ENCODE measurements at places on chromosomes 16 and 17.

- no peak for ATAC-seq
Measured at GRCh38 chr17:79033046-79033616, 9.2 kb downstream of the C1QTNF1 start.

DNA sequence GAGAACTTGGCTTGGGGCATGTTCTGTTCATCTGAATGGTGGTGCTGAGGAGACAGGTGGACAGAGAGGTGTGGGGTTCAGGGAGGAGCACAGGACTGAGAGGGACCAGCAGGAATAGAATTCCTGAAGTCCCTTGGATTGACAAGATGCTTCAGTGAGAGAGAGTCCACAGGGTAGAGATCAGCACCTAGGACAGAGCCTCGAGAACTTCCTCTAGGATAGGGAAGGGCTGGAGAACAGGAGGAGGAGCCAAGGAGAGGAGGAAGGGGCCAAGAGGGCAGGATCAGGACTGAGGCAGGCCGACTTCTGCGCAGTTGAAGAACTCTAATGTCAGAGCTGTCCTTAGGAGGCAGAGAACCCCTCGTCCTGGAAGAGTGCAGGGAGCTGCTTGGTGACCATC is 138.4 kb downstream of the PRKCB start:
- ATAC-seq, result no peak

DNA sequence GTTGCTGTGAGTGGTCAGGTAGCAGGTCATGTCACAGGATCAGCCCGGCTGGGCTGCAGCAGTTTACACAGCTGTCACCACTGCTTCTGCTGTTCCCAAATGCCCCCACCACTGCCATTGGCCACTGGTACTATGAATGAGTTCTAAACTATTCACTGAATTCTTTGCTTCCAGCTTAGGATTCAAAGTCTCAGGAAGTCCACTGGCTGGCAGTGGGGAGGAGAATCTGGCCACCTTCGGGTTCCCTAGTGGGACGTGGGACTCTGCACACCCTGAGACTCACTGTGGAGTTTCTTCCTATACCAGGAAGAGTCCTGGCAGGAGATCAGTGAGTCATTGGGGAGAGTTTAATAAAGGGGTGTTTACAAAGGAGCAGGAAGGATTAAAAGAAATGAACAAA is 6.9 kb downstream of the MT1X start:
- no peak for ATAC-seq

DNA sequence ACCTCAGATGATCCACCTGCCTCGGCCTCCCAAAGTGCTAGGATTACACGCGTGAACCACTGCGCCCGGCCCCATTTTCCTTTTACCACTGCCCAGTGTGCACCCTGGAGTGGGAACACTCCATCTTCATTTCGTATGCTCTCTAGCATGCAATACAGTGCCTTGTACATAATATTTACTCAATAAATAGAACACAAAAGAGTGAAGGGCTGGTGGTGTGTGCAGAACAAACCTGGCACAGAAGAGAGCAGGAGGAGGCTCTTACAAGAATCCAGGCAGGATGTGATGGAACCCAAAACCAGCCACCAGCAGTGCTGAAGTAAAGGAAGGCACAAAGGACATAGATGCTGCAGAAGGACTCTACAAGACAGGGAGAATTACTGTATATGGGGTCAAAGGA is 7.3 kb downstream of the KRT37 start:
- no peak for ATAC-seq

- no peak for ATAC-seq
Measured at GRCh38 chr16:25080420-25081131, 31.0 kb upstream of the LCMT1 start.

DNA sequence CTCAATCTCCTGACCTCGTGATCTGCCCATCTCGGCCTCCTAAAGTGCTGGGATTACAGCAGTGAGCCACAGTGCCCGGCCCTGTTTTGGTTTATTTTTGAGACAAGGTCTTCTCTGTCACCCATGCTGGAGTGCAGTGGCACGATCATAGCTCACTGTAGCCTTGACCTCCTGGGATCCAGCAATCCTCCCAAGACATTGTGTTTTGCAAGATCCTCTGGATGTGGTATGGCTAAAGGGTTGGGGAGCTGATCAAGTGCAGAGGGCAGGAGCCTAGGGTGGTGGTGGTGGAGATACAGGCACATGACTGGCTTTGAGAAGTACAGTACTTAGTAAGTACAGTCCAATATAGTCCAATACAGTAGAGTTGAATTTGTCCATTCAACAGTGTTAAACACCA is 16.6 kb upstream of the TNS4 start:
- no peak for ATAC-seq

- ATAC-seq, result no peak
Measured at GRCh38 chr16:73890186-73891128, 406.2 kb upstream of the PSMD7 start.

- peak; percentile 62 for ATAC-seq
Measured at GRCh38 chr17:3965118-3965800, 1.0 kb upstream of the ATP2A3 start.

DNA sequence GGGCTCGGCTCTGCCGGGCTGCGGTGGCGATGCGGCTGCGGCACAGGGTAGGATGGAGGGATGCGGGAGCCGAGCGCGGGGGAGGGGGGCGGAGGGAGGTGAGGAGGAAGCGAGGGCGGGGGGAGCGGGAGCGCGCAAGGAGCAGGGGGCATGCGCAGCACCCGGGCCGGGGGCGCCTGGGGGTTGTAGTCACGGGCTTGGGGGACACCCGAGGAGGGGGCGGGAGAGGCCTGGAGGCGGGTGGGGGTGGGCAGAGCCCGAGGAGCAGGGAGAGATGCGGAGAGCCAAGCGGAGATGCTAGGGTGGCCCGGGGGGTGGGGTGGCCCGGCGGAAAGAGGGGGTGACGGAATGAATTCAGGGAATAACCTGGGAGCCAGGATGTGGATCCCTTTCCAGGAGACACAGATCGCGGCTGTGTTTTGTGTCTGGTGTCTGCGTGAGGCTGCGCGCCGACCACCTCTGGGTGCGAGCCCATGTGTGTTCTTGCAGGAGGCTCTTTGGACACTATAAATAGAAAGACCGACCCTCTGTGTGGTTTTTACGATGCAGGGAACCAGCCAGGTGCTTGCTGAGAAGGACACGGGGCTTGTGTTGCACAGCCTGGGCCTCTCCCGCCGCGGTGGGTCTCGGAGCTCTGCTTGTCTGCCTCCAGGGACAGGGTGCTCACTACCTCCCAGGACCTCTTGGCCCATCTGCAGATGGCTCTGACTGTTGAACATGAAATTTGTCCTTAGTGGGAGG is at the start of gene STX1B:
STX1B (minus strand) TSS at position 54 of the 741 bp plus-strand sequence. CDS start 242 bp downstream, outside the sequence.
- no peak for ATAC-seq

DNA sequence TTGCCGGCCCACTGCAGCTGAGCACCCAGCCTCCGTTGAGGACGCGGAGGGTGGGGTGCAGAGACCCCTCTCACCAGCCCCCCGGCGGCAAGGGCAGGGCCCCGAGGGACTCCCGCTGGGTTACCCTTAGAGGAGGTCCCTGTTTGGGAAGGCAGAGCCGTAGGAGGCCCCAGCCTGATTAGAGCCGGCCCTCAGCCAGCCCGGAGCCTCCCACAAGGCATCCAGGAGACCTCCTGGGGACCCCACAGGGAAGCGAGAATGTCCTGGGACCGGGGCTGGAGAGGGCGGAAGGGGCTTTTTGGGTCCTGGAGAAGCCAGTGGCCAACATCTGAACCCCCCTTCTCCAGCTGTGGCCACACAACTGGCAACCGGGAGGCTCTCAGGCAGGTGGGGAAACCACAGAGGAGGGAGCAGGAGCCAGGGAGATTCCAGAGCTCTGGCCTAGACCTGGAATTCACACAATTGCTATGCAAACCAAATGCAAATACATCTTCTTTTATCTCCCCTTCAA is 21.7 kb upstream of the SP6 start:
- no peak for ATAC-seq

GRCh38 chr16:49486400-49486799 is 112.8 kb downstream of the C16orf78 start:
- no peak for ATAC-seq

- no peak for ATAC-seq
Measured at GRCh38 chr17:4968486-4969046, 949 bp upstream of the SPAG7 start.

DNA sequence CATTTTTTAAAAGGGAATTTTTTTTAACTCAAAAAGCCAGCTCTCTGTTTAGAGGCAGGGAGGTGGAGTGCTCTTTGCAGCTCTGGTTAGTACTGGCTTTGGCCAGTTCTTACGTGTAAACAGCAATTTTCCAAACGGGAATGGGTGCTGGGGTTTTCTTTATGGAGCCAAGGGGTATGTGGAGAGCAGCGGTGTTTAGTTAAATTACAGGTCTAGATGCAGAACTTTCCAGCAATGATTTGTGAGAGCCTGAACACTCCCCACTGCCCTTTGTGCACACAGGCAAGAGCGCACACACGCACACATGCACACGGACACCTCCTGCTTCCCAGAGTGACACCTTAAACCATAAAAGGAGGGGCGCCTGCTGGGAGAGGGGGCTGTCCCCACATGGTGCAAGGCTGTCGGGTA is 140.2 kb downstream of the MSI2 start:
- no peak for ATAC-seq

- ATAC-seq, result no peak
Measured at GRCh38 chr16:19901164-19901563, 16.5 kb upstream of the GPRC5B start.

DNA sequence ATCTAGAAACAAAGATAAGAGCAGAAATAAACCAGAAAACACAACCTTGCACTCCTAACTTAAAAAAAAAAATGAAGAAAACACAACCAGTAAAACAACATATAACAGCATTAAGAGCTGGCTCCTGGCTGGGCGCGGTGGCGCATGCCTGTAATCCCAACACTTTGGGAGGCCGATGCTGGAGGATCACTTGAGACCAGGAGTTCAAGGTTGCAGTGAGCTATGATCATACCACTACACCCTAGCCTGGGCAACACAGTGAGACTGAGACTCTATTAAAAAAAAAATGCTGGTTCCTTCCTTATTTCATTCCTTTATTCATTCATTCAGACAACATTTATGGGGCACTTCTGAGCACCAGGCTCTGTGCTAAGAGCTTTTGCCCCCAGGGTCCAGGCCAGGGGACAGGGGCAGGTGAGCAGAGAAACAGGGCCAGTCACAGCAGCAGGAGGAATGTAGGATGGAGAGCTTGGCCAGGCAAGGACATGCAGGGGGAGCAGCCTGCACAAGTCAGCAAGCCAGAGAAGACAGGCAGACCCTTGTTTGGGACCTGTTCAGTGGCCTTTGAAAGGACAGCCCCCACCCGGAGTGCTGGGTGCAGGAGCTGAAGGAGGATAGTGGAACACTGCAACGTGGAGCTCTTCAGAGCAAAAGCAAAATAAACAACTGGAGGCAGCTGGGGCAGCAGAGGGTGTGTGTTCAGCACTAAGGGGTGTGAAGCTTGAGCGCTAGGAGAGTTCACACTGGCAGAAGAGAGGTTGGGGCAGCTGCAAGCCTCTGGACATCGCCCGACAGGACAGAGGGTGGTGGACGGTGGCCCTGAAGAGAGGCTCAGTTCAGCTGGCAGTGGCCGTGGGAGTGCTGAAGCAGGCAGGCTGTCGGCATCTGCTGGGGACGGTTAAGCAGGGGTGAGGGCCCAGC is 2.6 kb downstream of the STH start:
- peak; percentile 4 for ATAC-seq

DNA sequence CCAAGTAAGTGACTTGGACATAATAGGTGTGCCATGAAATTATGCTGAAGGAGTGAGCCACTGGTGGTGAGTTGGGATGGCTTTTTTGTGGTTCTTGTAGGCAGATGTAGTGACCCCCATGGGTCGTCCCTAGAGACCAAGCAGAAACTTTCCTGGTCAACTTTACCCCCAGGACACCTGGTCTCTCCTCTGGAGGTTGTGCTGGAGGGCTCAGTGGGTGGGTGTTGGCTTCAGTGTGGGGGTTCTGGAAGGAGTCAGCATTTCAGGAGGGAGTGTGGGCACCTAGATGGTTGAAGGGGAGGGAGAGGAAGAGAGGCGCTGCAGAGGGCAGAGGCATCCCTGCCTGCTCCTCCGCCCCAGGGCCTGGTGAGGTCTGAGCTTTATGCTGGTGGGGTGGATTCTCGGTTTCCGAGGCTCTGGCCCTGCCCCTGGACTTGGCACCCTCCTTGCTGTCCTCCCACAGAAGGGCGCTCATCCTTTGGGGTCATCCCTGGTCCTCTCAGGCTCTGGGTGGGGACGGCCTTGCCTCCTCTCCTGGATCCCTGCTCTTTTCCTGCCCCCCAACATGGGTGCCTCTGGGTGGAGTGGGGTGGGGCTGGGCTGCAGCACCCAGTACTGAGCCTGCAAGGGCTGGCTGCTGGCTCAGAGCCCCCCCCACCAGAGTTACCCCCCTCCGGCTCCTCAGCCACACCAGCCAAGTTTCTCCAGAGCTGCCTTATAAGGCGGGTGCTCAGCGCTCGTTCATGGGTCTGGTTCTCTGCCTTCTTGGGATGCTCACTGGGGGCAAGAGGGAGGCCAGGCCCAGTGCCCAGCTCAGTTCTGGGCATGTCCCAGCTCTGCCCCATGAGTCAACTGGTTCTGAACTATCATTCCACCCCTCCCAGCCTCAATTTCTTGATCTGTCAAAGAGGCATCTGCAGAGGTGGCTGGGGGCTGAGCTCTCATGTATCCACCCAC is 266.8 kb downstream of the SEC14L1 start:
- ATAC-seq, result no peak

- ATAC-seq, result no peak
Measured at GRCh38 chr16:15517743-15518377, 83.5 kb downstream of the BMERB1 start.

DNA sequence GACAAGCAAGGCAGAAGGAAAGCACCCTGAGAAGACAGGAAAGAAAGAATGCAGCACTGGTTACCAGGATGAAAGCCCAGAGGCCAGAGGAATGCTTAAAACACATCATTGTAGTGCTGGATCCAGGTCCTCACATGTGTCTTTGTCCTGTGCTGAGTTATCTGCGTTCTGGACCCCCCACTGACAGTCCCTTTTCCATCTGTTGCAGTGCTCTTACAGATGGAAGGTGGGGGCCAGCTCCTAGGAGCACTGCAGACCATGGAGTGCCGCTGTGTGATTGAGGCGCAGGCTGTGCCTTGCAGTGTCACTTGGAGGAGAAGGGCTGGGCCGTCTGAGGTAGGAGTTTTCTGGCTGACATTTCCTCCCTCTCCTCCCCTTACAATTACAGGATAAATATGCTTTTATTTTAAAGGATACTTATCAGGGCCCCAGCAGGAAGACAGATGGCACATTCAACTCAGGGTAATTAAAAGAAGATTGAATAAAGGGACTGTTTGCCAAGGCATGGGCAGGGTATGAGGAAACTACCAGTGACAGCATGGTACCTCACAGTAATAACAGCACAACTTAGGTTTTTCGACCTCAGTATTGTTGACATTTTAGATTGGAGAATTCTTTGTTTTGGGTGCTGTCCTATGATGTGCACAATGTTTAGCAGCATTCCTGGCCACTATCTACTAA is 3.0 kb downstream of the EME1 start:
- no peak for ATAC-seq

GRCh38 chr16:46908540-46909372 is 24.6 kb downstream of the GPT2 start:
- no peak for ATAC-seq

All from stimulated activated memory B cell treated with anti-CD40 and anti-IgM and Interleukin-4, amounts not matched to agents 10 μg/mL and 1 μg/mL and 100 μg/mL, for 72 hours (primary cell).